Smooth muscle cell of the pulmonary artery (primary cell): ENCODE measurements at places on chromosomes 4 and X. TPM values are rescaled to one million over a fixed set of nuclear protein-coding genes. Genes with fewer than 3 reads are reported as not detected.

HPGD gene
- total RNA-seq = 0.17 and 0.20 TPM in 2 replicates

DSPP gene
- total RNA-seq = not detected in 2 replicates

NR0B1 gene
- total RNA-seq = 0.07 and 0.40 TPM in 2 replicates

MMRN1 gene
- total RNA-seq = 0.20 and 1.4 TPM in 2 replicates

TBC1D8B gene
- total RNA-seq = 24.2 and 32.2 TPM in 2 replicates

LGI2 gene
- 0.23 and 0.59 TPM in 2 replicates for total RNA-seq

EREG gene
- 0.23 and 7.9 TPM in 2 replicates for total RNA-seq

GAGE12J gene
- total RNA-seq = not detected in 2 replicates

GPC4 gene
- total RNA-seq = 0.89 and 3.5 TPM in 2 replicates

ARMCX4 gene
- total RNA-seq = 4.4 and 7.3 TPM in 2 replicates

PF4V1 gene
- 2.1 and 4.2 TPM in 2 replicates for total RNA-seq

NCBP2L gene
- total RNA-seq = not detected in 2 replicates

UGT2B10 gene
- not detected in 2 replicates for total RNA-seq

LEF1 gene
- total RNA-seq = 0.20 TPM in 1 of 2 replicates, not detected in the other

DMRTC1B gene
- not detected in 2 replicates for total RNA-seq

SNCA gene
- total RNA-seq = 0.85 and 33.8 TPM in 2 replicates

FAAH2 gene
- 0.07 and 0.23 TPM in 2 replicates for total RNA-seq

STS gene
- total RNA-seq = 7.3 and 10.7 TPM in 2 replicates

N4BP2 gene
- total RNA-seq = 2.5 and 3.5 TPM in 2 replicates

MCF2 gene
- 0.07 and 0.10 TPM in 2 replicates for total RNA-seq

COL4A6 gene
- total RNA-seq = 16.2 and 62.2 TPM in 2 replicates

VSIG1 gene
- 0.07 and 0.20 TPM in 2 replicates for total RNA-seq

ARHGEF6 gene
- 15.8 and 23.5 TPM in 2 replicates for total RNA-seq

ZNF827 gene
- 7.6 and 11.7 TPM in 2 replicates for total RNA-seq

VCX gene
- total RNA-seq = not detected in 2 replicates

DTHD1 gene
- not detected in 2 replicates for total RNA-seq

OR13H1 gene
- not detected in 2 replicates for total RNA-seq

RNF128 gene
- 2.3 and 6.7 TPM in 2 replicates for total RNA-seq

NALF2 gene
- not detected in 2 replicates for total RNA-seq

NSG1 gene
- 0.50 and 0.72 TPM in 2 replicates for total RNA-seq

UBE2A gene
- total RNA-seq = 28.9 and 38.7 TPM in 2 replicates

FGF13 gene
- 0.13 and 0.86 TPM in 2 replicates for total RNA-seq

TCEAL6 gene
- not detected in 2 replicates for total RNA-seq

TLR1 gene
- total RNA-seq = 0.76 and 1.5 TPM in 2 replicates

CFAP99 gene
- 0.13 TPM in 1 of 2 replicates, not detected in the other for total RNA-seq

SMPX gene
- total RNA-seq = not detected in 2 replicates

FRG2 gene
- total RNA-seq = not detected in 2 replicates

KIAA1210 gene
- total RNA-seq = not detected in 2 replicates

GSPT2 gene
- 4.8 and 7.0 TPM in 2 replicates for total RNA-seq

SPARCL1 gene
- total RNA-seq = 0.17 and 0.46 TPM in 2 replicates

RTL3 gene
- 0.07 TPM in 1 of 2 replicates, not detected in the other for total RNA-seq

ADRA2C gene
- 0.40 and 0.72 TPM in 2 replicates for total RNA-seq

SOX3 gene
- total RNA-seq = not detected in 2 replicates

ADGRA3 gene
- 23.0 and 35.9 TPM in 2 replicates for total RNA-seq

GATA1 gene
- not detected in 2 replicates for total RNA-seq

TLL1 gene
- total RNA-seq = 0.10 and 1.6 TPM in 2 replicates

DMRTC1 gene
- not detected in 2 replicates for total RNA-seq

ADH1A gene
- not detected in 2 replicates for total RNA-seq

TAB3 gene
- total RNA-seq = 9.3 and 10.2 TPM in 2 replicates

CT45A10 gene
- not detected in 2 replicates for total RNA-seq

SH2D1A gene
- not detected in 2 replicates for total RNA-seq
